ENCODE measurements at places on chromosomes 3 and 15.

DNA sequence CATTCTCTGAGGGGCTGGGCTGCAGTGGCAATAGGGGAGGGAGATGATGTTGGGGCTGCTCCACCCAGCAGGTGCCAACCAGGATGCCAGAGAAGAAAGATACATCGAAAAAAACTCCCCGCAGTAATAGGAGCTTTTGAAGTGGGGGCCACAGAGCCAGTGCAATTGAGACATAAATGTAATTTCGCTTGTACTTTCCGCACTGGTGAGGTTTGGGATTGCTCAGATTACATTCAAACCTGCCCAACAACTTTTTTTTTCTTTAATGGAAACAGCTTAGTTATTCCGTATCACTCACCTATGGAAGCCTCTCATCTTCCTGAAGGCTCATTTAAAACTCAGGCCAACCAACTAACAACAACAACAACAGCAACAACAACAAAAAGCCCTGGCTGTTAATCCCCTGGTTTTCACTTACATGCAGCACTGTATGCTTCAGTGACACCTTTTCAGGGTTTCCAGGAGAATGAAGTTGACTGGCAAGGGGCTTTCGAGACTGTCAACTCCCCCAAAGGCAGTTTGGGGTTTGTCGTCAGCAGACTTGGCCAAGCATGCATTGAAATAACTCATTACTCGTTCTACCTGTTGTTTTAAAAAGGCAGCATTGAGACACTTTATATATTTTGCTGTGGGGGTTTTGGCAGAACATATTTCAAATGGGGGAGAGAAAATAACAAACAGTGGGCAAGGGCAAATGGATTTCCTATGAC, 163.8 kb downstream of the EBLN2 start:
- DNase-seq, result no peak
- no peaks in the 10 kb centered on the region for H3K36me3 ChIP-seq
- no peak overlapping the region for H3K27ac ChIP-seq
- no peaks in the 10 kb centered on the region for H3K27me3 ChIP-seq
- no peaks in the 10 kb centered on the region for H3K4me1 ChIP-seq

GRCh38 chr3:195125646-195126045, 145.3 kb downstream of the XXYLT1 start:
- no peaks in the 10 kb centered on the region for H3K36me3 ChIP-seq
- H3K27ac ChIP-seq, result no peak overlapping the region

GRCh38 chr3:143594206-143594605, 254.1 kb downstream of the SLC9A9 start:
- no peak overlapping the region for H3K27ac ChIP-seq
- H3K4me1 ChIP-seq, result no peaks in the 10 kb centered on the region
- no peaks in the 10 kb centered on the region for H3K36me3 ChIP-seq
- H3K4me3 ChIP-seq, result no peak overlapping the region

DNA sequence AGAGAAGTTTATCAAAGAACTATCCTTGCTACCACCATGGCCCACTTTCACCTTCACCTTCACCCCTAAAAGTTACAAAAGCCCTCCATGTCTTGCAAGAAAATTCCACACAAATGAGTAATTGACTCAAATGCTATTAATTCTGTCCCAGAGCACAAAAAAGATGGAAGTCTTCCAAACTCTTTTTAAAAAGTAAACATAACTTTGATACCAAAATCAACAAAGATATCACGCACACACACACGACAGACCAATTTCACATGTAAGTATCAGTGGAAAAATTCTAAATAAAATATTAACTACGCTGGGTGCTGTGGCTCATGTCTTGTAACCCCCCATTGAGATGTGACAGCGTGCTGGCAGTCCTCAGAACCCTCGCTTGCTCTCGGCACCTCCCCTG, 1.1 kb upstream of the MCCC1 start:
- no peak for DNase-seq
- peaks cover 15% of the 10 kb centered on the region for H3K36me3 ChIP-seq
- H3K4me1 ChIP-seq, result peaks cover 25% of the 10 kb centered on the region

DNA sequence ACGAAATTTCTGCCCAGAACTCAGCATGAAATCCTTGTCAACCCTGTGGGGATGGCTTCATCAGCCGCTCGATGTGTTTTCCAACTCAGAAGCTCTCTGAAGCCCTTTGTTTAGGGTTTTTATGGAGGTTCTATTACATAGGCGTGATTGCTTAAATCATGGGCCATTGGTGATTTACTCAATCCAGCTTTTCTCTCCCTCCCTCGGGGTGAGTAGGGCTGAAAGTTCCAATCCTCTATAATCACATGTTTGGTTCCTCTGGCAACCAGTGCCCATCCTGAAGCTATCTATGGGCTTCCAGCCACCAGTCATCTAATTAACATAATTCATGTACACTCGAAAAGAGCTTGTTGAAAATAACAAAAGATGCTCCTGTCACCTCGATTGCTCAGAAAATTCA, 51.6 kb downstream of the GATM start:
- peaks cover 16% of the 10 kb centered on the region for H3K27me3 ChIP-seq
- H3K36me3 ChIP-seq, result no peaks in the 10 kb centered on the region
- H3K4me3 ChIP-seq, result no peak overlapping the region

GRCh38 chr3:30945291-30945690, 50.8 kb upstream of the GADL1 start:
- no peak for DNase-seq
- H3K4me1 ChIP-seq, result no peaks in the 10 kb centered on the region
- H3K27me3 ChIP-seq, result no peaks in the 10 kb centered on the region
- no peak overlapping the region for H3K27ac ChIP-seq
- no peaks in the 10 kb centered on the region for H3K36me3 ChIP-seq
- H3K4me3 ChIP-seq, result no peak overlapping the region

- H3K27me3 ChIP-seq, result no peaks in the 10 kb centered on the region
- H3K4me1 ChIP-seq, result peaks cover 3% of the 10 kb centered on the region
- no peak overlapping the region for H3K4me3 ChIP-seq
- H3K27ac ChIP-seq, result no peak overlapping the region
- peaks cover 6% of the 10 kb centered on the region for H3K36me3 ChIP-seq
These were observed 13.8 kb downstream of the TLNRD1 start for GRCh38 chr15:81014446-81015093.

DNA sequence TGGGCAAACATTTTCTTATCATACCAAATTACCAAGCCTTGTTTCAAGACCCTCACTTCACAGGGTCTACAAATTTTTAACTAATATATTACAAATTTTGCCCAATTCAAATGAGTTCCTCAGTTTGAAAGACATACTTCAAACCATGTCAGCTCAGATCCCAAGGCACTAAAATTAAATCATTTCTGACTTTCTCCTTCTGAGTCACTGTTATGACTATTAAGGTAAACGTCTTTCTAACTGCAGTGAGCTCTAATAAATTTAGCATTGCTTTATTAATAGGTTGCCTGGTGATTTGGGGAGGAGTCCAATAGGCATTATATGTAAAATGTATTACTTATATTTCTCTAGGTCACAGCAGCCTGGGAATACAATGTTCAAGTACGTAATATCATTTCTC, 158.2 kb upstream of the ARHGEF26 start:
- no peaks in the 10 kb centered on the region for H3K36me3 ChIP-seq
- H3K27me3 ChIP-seq, result peaks cover 2% of the 10 kb centered on the region
- H3K27ac ChIP-seq, result no peak overlapping the region
- DNase-seq, result no peak
- no peaks in the 10 kb centered on the region for H3K4me1 ChIP-seq
- H3K4me3 ChIP-seq, result no peak overlapping the region

- no peak overlapping the region for H3K4me3 ChIP-seq
- H3K4me1 ChIP-seq, result no peaks in the 10 kb centered on the region
- DNase-seq, result no peak
- no peaks in the 10 kb centered on the region for H3K36me3 ChIP-seq
These were observed 320.6 kb downstream of the ARRDC4 start for GRCh38 chr15:98281130-98281529.

DNA sequence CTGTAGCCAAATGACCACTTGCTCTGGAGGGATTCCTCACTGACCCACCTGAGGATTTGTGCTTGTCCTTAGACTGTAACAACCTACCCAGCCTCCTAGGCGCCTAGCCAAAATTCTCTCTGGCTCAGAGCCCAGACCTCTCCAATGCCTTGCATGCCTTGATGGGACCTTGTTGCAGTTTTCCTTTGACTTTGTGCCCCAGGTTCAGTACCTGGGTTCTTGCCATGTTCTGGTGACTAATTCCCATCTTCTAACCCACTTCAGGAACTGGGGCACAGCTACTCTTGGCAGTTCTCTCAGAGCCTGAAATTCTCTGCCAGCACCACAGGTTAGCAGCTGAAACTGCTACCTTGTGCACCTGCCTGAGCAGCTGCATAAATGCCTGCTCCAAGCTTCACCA, 27.0 kb upstream of the UBE3A start:
- no peak for DNase-seq
- no peaks in the 10 kb centered on the region for H3K27me3 ChIP-seq
- no peak overlapping the region for H3K4me3 ChIP-seq
- H3K27ac ChIP-seq, result no peak overlapping the region

- H3K36me3 ChIP-seq, result no peaks in the 10 kb centered on the region
- H3K4me1 ChIP-seq, result no peaks in the 10 kb centered on the region
- H3K27me3 ChIP-seq, result no peaks in the 10 kb centered on the region
- no peak for DNase-seq
- no peak overlapping the region for H3K27ac ChIP-seq
- H3K4me3 ChIP-seq, result no peak overlapping the region
These were observed 216.9 kb downstream of the ZBTB20 start for GRCh38 chr3:114929971-114930732.

- H3K36me3 ChIP-seq, result peaks cover 2% of the 10 kb centered on the region
- H3K27ac ChIP-seq, result peak overlapping the region; percentile 60
- no peaks in the 10 kb centered on the region for H3K27me3 ChIP-seq
- peaks cover 9% of the 10 kb centered on the region for H3K4me1 ChIP-seq
- DNase-seq, result peak; percentile 46
These were observed 120.7 kb downstream of the EEFSEC start for GRCh38 chr3:128273841-128274573.

GRCh38 chr3:48137425-48137999, 50.7 kb downstream of the CDC25A start:
- no peaks in the 10 kb centered on the region for H3K27me3 ChIP-seq
- DNase-seq, result no peak
- H3K36me3 ChIP-seq, result no peaks in the 10 kb centered on the region
- no peak overlapping the region for H3K27ac ChIP-seq

- H3K4me3 ChIP-seq, result no peak overlapping the region
- no peaks in the 10 kb centered on the region for H3K4me1 ChIP-seq
These were observed 23.4 kb downstream of the NMD3 start for GRCh38 chr3:161244538-161244937.

GRCh38 chr3:38018296-38019266, 10.9 kb downstream of the PLCD1 start:
- H3K4me1 ChIP-seq, result peaks cover 9% of the 10 kb centered on the region
- H3K27me3 ChIP-seq, result no peaks in the 10 kb centered on the region
- H3K27ac ChIP-seq, result no peak overlapping the region
- peaks cover 22% of the 10 kb centered on the region for H3K36me3 ChIP-seq
- DNase-seq, result no peak
- no peak overlapping the region for H3K4me3 ChIP-seq

GRCh38 chr15:64067564-64068030, 21.3 kb upstream of the DAPK2 start:
- H3K4me1 ChIP-seq, result peaks cover 26% of the 10 kb centered on the region
- H3K4me3 ChIP-seq, result no peak overlapping the region
- peaks cover 13% of the 10 kb centered on the region for H3K36me3 ChIP-seq
- no peaks in the 10 kb centered on the region for H3K27me3 ChIP-seq
- DNase-seq, result peak; percentile 79

GRCh38 chr3:108940568-108941263, 13.0 kb downstream of the GUCA1C start:
- DNase-seq, result no peak
- no peaks in the 10 kb centered on the region for H3K36me3 ChIP-seq
- H3K4me1 ChIP-seq, result no peaks in the 10 kb centered on the region
- no peak overlapping the region for H3K4me3 ChIP-seq

- peaks cover 2% of the 10 kb centered on the region for H3K4me1 ChIP-seq
- H3K27ac ChIP-seq, result no peak overlapping the region
- peaks cover 17% of the 10 kb centered on the region for H3K36me3 ChIP-seq
- H3K4me3 ChIP-seq, result no peak overlapping the region
These were observed 71.9 kb downstream of the CSNK1G1 start for GRCh38 chr15:64284042-64284441.

DNA sequence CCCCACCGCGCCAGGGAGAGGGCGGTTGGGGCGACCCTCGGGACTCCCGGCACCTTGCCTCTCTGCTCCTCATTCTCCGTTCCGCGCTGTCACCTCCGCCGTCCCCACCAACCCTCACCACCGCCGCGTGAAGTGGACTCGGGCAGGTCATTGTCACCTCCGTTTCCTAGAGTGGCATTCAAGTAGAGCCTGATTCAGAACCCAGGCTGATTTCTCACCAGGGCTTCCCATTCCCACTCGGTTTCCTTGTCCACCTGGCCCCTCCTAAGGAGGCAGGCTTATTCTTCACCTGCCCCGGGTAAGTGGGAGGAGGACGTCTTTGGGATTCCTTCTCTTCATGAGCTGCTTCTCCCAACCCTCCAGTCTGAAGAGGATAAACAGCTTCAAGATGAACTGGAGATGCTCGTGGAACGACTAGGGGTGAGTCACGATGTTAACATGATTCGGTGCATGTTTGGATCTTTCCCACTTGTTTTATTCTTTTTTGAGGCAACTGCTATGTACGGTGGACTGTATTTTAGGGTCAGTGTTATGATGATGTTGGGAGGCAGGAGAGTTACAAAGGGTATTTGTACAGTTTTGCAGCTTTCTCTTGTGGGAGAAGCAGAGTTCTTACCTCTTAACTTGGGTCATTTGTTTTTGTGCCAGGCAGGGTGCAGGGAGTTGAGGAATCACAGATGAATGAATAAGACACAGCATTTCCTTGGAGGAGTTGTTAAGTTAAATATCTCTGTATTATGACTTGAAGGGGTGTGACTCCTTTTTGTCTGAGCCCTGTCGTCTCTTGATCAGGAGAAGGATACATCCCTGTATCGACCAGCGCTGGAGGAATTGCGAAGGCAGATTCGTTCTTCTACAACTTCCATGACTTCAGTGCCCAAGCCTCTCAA, 692 bp downstream of the PSMD2 start:
- peak overlapping the region; percentile 95 for H3K4me3 ChIP-seq
- H3K36me3 ChIP-seq, result peaks cover 46% of the 10 kb centered on the region
- H3K27ac ChIP-seq, result peak overlapping the region; percentile 87
- H3K27me3 ChIP-seq, result peaks cover 7% of the 10 kb centered on the region
- no peak for DNase-seq

DNA sequence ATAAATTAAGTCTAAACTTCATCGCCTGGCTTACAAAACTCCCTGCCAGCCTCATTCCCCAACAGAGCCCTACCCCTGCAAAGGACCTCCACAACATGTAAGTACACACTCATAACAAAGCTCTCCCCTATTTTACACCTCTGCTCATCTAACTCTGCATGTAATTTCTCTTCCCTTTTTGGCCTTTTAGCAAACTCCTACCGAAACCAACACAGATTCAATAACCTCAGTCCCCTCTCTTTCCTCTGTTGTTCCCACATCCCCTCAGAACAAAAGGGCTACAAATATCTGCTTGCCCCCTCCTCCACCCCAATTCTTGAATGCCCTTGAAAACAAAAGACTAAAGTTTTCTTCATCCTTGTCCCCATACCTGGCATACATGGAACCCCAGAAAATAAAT, 662 bp downstream of the UBL7 start:
- peak overlapping the region; percentile 89 for H3K4me3 ChIP-seq
- H3K36me3 ChIP-seq, result peaks cover 40% of the 10 kb centered on the region
- peaks cover 55% of the 10 kb centered on the region for H3K4me1 ChIP-seq
- peak overlapping the region; percentile 81 for H3K27ac ChIP-seq
- DNase-seq, result no peak

- H3K4me3 ChIP-seq, result no peak overlapping the region
- H3K36me3 ChIP-seq, result no peaks in the 10 kb centered on the region
- no peak overlapping the region for H3K27ac ChIP-seq
- H3K27me3 ChIP-seq, result no peaks in the 10 kb centered on the region
- no peak for DNase-seq
These were observed 60.3 kb downstream of the MYO9A start for GRCh38 chr15:72057548-72058091.

GRCh38 chr15:92681141-92681631, 25.6 kb upstream of the FAM174B start:
- H3K4me3 ChIP-seq, result no peak overlapping the region
- no peaks in the 10 kb centered on the region for H3K4me1 ChIP-seq
- peaks cover 13% of the 10 kb centered on the region for H3K27me3 ChIP-seq
- DNase-seq, result no peak
- no peaks in the 10 kb centered on the region for H3K36me3 ChIP-seq
